ENCODE measurements at places on chromosomes 1 and 21. TPM values are rescaled to one million over a fixed set of nuclear protein-coding genes. Genes with fewer than 3 reads are reported as not detected.

The FAM110D gene
- not detected for total RNA-seq

DNA sequence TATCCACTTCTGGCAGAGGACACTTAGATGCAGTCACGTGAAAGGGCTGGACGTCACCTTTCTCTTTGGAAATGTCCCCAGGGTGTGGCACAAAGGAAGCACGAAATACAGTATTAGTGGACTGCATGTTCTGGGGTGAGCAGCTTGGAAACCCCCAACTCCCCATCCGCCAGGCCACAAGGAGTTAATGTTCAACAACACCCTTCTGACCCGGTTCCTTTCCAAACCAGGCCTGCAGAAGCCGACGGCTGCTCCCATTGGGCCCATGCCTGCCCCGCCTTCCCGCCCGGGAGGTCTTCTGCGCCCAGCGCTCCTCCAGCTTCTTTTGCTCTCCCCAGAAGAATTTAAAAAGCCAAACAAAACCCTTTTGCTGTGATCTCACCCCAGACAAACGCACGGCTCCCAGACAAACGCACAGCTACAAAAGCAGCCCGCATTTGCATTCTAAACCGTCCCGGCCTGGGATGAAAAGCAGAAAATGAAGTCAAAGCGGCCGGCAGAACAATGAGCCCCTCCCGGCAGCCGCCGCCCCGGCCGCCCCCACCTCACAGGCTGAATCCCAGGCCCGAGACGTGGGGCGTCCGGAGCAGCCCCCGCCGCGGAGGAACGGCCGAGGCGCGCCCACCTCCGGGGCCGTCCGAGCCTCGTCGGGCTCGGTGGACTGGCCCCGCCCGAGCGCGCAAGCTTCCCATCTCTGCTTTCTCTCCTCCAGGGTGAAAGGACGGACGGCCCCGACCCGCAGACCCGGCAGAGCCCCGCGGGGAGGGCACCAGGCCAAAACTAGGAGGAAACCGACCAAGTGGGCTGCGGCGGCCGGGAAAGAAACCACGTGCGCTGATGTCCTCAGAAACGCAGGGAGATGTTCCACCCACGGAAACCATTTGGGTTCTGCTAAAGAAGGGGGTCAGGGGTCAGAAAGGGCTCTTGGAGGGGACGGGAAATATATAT, 101.9 kb downstream of the PLPP3 start:
- peaks cover 35% of the 10 kb centered on the region for H3K27me3 ChIP-seq
- DNase-seq: no peak
- H3K4me3 ChIP-seq: peak overlapping the region; percentile 20
- H3K27ac ChIP-seq: no peak overlapping the region
- no peaks in the 10 kb centered on the region for H3K36me3 ChIP-seq
- H3K4me1 ChIP-seq: peaks cover 3% of the 10 kb centered on the region

GRCh38 chr1:21344750-21345443, 54.6 kb upstream of the ECE1 start:
- H3K4me1 ChIP-seq: peaks cover 45% of the 10 kb centered on the region
- H3K27me3 ChIP-seq: no peaks in the 10 kb centered on the region
- peak overlapping the region; percentile 81 for H3K27ac ChIP-seq
- peak overlapping the region; percentile 88 for H3K4me3 ChIP-seq
- no peaks in the 10 kb centered on the region for H3K36me3 ChIP-seq

DNA sequence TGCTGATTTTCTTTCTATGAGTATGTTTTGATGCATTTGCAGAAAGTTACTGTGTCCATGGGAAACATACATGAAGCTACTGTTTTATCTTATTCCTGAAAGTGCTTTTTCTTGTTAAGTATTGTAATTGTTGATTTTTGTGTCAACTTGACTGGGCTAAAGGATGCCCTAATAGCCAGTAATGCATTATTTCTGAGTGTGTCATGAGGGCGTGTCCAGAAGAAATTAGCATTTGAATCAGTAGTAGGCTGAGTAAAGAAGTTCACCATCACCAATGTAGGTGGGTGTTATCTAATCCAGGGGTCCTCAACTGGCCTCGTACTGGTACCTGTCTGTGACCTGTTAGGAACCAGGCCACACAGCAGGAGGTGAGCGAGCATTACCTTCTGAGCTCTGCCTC, 760.2 kb downstream of the PLA2G4A start:
- no peak for DNase-seq
- no peak overlapping the region for H3K27ac ChIP-seq
- H3K27me3 ChIP-seq: no peaks in the 10 kb centered on the region
- H3K4me3 ChIP-seq: no peak overlapping the region
- no peaks in the 10 kb centered on the region for H3K4me1 ChIP-seq
- H3K36me3 ChIP-seq: peaks cover 4% of the 10 kb centered on the region

The CFHR5 gene
- not detected for total RNA-seq

The NBPF6 gene
- 0.16 TPM for total RNA-seq

GRCh38 chr1:167105271-167106118, 11.6 kb downstream of the STYXL2 start:
- no peak for DNase-seq
- H3K36me3 ChIP-seq: peaks cover 7% of the 10 kb centered on the region
- no peak overlapping the region for H3K4me3 ChIP-seq

- H3K4me1 ChIP-seq: peaks cover 20% of the 10 kb centered on the region
- peak overlapping the region; percentile 73 for H3K4me3 ChIP-seq
- no peak for DNase-seq
- H3K27me3 ChIP-seq: peaks cover 9% of the 10 kb centered on the region
- peak overlapping the region; percentile 88 for H3K27ac ChIP-seq
Observed at GRCh38 chr1:78143152-78143551, 97.4 kb downstream of the GIPC2 start.

GRCh38 chr1:77412820-77413530, 131.2 kb downstream of the AK5 start:
- peaks cover 29% of the 10 kb centered on the region for H3K4me1 ChIP-seq
- H3K36me3 ChIP-seq: peaks cover 46% of the 10 kb centered on the region
- peak overlapping the region; percentile 71 for H3K4me3 ChIP-seq
- no peak for DNase-seq

DNA sequence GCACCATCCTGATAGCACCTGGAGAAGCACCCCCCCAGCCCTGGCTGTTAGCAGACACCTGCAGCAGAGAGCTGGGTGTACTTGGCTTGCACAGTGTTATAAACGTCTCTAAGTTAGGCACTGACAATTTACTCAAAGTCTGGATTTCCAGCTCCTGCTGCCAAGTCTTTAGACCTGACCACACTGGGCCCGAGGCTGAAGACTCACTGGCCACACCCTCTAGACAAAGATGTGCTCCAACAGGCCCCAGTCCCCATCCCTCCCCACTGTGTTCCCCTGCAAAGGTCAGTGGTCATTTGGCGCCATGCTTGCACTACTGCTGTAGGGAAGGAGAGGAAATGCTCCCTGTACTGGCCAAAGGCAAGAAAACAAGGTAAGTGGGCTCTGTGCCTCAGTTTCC, 31.1 kb downstream of the PADI6 start:
- no peak for DNase-seq
- no peak overlapping the region for H3K27ac ChIP-seq
- no peaks in the 10 kb centered on the region for H3K27me3 ChIP-seq
- no peak overlapping the region for H3K4me3 ChIP-seq
- peaks cover 8% of the 10 kb centered on the region for H3K4me1 ChIP-seq
- peaks cover 14% of the 10 kb centered on the region for H3K36me3 ChIP-seq

The PKP1 gene
- not detected for total RNA-seq

Data from naive thymus-derived CD8-positive, alpha-beta T cell (primary cell).